ENCODE measurements at places on chromosomes 11 and 22.
A peak's percentile ranks its signal among the peaks of the same experiment; 100 is the strongest.

DNA sequence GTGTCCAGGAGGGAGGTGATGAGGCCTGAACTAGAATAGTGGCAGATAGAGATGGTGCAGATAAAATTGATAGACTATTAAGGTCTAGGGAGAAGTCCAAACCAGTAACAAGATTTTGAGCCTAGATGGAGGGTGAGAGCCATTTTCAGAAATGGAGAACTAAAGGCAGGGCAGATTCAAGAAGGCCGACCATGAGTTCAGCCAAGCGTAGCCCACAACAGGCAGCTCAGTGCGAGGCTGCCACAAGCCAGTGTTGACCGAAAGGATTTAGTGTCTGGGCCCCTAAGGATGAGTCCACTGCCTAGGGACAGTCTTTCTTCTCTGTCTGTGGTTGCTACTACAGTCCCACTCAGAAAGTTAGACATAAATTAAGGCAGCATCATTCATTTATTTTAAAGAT is 51.7 kb downstream of the PPP2R1B start:
- H3K4me3 ChIP-seq: no peak overlapping the region
- H3K4me1 ChIP-seq: no peaks in the 10 kb centered on the region
- no peak overlapping the region for H3K27ac ChIP-seq
- H3K27me3 ChIP-seq: no peaks in the 10 kb centered on the region
- DNase-seq: no peak

DNA sequence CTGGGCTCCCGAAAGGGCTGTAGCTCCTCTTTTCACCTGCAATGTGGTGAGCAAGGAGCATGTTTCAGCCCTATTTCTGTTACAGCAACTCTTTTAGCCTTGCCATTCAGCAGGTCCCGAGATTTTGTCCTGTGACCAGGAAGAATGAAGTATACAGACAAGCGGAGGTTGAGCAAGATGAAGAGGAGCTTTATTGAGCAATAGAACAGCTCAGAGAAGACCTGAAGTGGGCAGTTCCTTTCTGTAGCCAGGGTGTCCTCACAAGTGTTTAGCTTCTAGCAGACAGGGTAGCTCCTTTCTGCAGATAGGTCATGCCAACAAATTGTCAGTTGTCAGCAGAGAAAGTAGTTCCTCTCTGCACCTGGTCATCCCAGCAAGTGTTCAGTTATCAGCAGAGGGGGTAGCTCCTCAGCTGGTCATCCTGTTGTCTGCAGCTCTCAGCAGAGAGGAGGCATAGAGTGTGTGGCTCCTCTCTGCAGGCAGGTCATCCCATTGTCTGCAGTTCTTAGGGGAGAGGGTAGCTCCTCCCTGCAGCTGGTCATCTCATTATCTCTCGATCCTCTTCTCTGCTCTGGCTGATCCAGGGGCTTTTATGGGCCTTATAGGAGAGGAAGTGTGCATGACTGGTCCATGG is 5.4 kb upstream of the OR56A4 start:
- H3K27ac ChIP-seq: no peak overlapping the region
- H3K27me3 ChIP-seq: no peaks in the 10 kb centered on the region
- DNase-seq: no peak
- no peak overlapping the region for H3K4me3 ChIP-seq

GRCh38 chr11:119635776-119636175 is 93.2 kb downstream of the NECTIN1 start:
- H3K27me3 ChIP-seq: no peaks in the 10 kb centered on the region
- no peak overlapping the region for H3K27ac ChIP-seq
- no peaks in the 10 kb centered on the region for H3K36me3 ChIP-seq
- no peak for DNase-seq

GRCh38 chr22:47034076-47034808 is 271.8 kb downstream of the TBC1D22A start:
- no peaks in the 10 kb centered on the region for H3K36me3 ChIP-seq
- H3K27me3 ChIP-seq: no peaks in the 10 kb centered on the region
- no peak overlapping the region for H3K4me3 ChIP-seq
- H3K4me1 ChIP-seq: no peaks in the 10 kb centered on the region
- no peak overlapping the region for H3K27ac ChIP-seq
- DNase-seq: no peak

DNA sequence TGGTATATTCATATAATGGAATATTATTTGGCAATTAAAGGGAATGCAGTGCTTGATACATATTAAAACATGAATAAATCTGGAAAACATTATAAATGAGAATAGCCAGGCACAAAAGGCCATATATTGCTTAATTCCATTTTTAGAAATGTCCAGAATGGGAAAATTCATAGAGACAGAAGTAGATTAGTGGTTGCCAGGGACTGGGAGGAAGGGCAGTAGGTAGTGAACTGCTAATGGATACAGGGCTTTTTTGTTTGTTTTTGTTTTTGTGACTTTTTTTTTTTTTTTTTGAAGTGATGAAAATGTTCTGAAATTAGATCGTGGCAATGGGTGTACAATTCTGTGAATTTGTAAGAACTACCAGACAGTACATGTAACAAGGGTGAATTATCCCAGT is 86.1 kb downstream of the YAP1 start:
- H3K27ac ChIP-seq: no peak overlapping the region
- no peaks in the 10 kb centered on the region for H3K27me3 ChIP-seq
- no peak for DNase-seq
- no peaks in the 10 kb centered on the region for H3K36me3 ChIP-seq
- no peaks in the 10 kb centered on the region for H3K4me1 ChIP-seq

DNA sequence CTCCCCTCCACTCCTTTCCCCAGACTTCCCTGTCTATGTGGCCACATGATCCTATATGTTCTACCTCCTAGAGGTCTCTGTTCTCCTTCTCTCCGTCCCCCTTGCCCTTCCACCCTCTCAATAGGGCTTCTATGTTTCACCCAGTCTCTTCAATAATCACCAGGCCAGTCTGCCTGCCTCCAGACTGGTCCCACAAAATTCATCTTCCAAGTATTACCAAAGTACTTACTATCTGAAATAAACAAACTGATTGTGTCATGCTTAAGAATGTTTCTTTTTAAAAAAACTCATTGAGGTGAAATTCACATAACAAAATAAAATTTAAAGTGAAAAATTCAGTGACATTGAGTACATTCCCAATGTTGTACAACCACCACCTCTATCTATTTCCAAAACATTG is 44.2 kb downstream of the MTNR1B start:
- DNase-seq: no peak
- H3K4me1 ChIP-seq: no peaks in the 10 kb centered on the region

DNA sequence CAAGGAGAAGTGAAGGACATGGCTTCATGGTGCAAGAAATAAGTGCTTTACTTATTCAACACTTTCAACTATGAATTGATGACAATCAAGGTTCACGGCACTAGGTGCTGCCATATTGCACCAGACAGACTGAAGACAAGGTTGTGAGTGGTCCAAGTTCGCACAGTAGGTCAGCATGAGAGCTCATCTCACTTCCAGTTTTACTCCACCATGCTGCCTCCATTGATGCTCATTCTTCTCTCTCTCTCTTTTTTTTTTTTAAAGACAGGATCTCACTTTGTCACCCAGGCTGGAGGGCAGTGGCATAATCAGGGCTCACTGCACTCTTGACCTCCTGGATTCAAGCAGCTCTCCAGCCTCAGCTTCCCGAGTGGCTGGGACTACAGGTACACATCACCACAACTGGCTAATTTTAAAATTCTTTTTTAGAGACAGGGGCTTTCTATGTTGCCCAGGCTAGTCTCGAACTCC is 47.7 kb downstream of the EHF start:
- H3K4me1 ChIP-seq: no peaks in the 10 kb centered on the region
- H3K36me3 ChIP-seq: no peaks in the 10 kb centered on the region
- no peak for DNase-seq
- H3K27ac ChIP-seq: no peak overlapping the region

DNA sequence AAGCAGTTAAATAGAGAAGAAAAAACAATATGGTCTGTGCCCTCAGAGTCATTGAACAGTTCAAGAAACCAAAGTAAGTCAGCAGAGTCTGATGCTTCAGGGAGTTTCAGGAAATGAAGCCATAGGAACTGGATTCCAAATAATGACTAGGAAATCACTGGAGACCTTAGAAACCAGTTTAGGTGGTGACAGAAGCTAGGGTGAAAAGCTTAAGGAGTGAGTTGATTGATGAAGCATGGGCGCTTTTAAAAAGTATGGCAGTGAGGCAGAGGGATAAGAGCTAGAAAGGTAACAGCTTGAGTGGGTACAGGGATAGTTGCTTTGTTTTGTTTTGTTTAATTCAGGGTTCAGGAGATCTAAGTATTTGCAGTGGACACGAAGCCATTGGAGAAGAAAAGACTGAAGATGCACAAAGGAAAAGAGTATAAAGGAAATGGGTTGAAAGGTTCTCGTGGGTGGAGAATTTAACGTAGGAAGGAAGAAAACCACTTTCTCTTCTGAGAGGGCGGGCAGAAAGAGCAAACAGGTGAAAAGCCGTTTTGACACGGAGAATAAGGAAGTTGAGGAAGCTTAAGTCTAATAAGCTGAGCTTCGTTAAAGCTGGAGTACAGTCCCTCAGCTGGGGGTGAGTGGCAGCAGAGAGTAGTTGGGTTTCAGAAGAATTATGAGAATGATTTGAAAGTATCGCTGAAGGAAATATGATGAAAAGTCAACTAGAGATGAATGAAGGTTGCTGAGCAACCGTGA is 14.8 kb downstream of the SGSM3 start:
- H3K36me3 ChIP-seq: no peaks in the 10 kb centered on the region
- H3K4me3 ChIP-seq: peak overlapping the region; percentile 10
- DNase-seq: peak; percentile 66
- H3K4me1 ChIP-seq: peaks cover 51% of the 10 kb centered on the region

- DNase-seq: no peak
- no peaks in the 10 kb centered on the region for H3K4me1 ChIP-seq
- no peak overlapping the region for H3K27ac ChIP-seq
- no peak overlapping the region for H3K4me3 ChIP-seq
- no peaks in the 10 kb centered on the region for H3K36me3 ChIP-seq
- H3K27me3 ChIP-seq: peaks cover 4% of the 10 kb centered on the region
These were observed 10.5 kb downstream of the ROBO4 start for GRCh38 chr11:124886978-124887666.

- no peak overlapping the region for H3K27ac ChIP-seq
- H3K27me3 ChIP-seq: no peaks in the 10 kb centered on the region
- no peaks in the 10 kb centered on the region for H3K36me3 ChIP-seq
- no peak for DNase-seq
- no peak overlapping the region for H3K4me3 ChIP-seq
These were observed 481.8 kb downstream of the ETS1 start for GRCh38 chr11:128105511-128105910.

GRCh38 chr22:29346659-29347058 is 31.2 kb upstream of the RASL10A start:
- H3K27ac ChIP-seq: no peak overlapping the region
- peaks cover 54% of the 10 kb centered on the region for H3K36me3 ChIP-seq
- H3K27me3 ChIP-seq: no peaks in the 10 kb centered on the region
- no peak overlapping the region for H3K4me3 ChIP-seq
- H3K4me1 ChIP-seq: no peaks in the 10 kb centered on the region

GRCh38 chr22:50548921-50549790 is 3.5 kb downstream of the KLHDC7B start:
- H3K27ac ChIP-seq: peak overlapping the region; percentile 54
- H3K4me3 ChIP-seq: peak overlapping the region; percentile 60
- no peak for DNase-seq
- no peaks in the 10 kb centered on the region for H3K27me3 ChIP-seq

GRCh38 chr11:69702239-69702691 is 1.6 kb downstream of the FGF19 start:
- DNase-seq: no peak
- no peak overlapping the region for H3K27ac ChIP-seq
- H3K4me1 ChIP-seq: no peaks in the 10 kb centered on the region
- no peaks in the 10 kb centered on the region for H3K36me3 ChIP-seq
- peaks cover 10% of the 10 kb centered on the region for H3K27me3 ChIP-seq

GRCh38 chr11:101327908-101328307 is 198.3 kb upstream of the PGR start:
- no peaks in the 10 kb centered on the region for H3K4me1 ChIP-seq
- no peaks in the 10 kb centered on the region for H3K27me3 ChIP-seq
- DNase-seq: no peak
- no peak overlapping the region for H3K27ac ChIP-seq

DNA sequence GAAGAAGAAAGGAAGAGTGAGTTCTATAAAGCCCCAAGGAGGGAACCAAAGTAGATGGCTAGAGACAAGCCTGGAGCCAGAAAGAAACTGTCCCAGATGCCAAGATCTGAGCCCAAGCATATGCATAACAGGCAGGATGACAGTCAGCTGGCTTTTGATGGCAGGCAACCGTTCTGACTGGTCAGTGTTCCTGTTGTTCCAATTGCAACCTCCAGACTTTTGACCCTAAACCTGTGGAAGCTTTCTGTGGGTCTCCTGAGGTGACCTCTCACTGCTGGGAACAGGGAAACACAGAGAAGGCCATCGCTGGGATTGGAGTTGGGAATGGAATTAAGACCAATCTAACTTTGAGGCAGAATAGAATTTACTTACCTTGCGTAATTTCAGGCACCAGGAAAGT is 21.6 kb upstream of the NNMT start:
- DNase-seq: no peak
- H3K4me1 ChIP-seq: no peaks in the 10 kb centered on the region
- no peaks in the 10 kb centered on the region for H3K36me3 ChIP-seq
- no peaks in the 10 kb centered on the region for H3K27me3 ChIP-seq
- no peak overlapping the region for H3K4me3 ChIP-seq

- no peak overlapping the region for H3K27ac ChIP-seq
- H3K27me3 ChIP-seq: no peaks in the 10 kb centered on the region
- no peaks in the 10 kb centered on the region for H3K4me1 ChIP-seq
- DNase-seq: no peak
- H3K36me3 ChIP-seq: no peaks in the 10 kb centered on the region
These were observed 98.3 kb downstream of the WNT11 start for GRCh38 chr11:76107971-76108370.

GRCh38 chr11:91308069-91308468 is 916.5 kb upstream of the FAT3 start:
- H3K27ac ChIP-seq: no peak overlapping the region
- H3K4me3 ChIP-seq: no peak overlapping the region
- no peak for DNase-seq
- H3K4me1 ChIP-seq: no peaks in the 10 kb centered on the region
- H3K27me3 ChIP-seq: no peaks in the 10 kb centered on the region
- H3K36me3 ChIP-seq: no peaks in the 10 kb centered on the region

DNA sequence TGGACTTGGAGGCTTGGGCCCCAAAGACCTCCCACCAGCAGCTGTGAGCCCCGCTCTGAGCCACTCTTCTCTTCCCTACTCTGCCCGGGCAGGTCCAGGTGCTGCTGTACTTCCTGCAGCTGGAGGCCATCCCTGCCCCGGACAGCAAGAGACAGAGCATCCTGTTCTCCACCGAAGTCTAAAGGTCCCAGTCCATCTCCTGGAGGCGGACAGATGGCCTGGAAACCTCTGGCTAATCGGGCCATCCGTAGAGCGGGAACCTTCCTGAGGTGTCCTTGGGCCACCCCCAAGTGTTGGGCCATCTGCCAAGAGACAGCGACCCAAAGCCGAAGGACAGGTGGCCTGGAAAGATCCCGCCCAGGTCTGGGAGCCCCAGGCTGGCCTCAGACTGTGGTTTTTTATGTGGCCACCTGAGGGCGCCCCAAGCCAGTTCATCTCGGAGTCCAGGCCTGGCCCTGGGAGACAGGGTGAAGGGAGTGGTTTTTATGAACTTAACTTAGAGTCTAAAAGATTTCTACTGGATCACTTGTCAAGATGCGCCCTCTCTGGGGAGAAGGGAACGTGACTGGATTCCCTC is 135.1 kb downstream of the BCR start:
- DNase-seq: peak; percentile 13
- H3K4me1 ChIP-seq: no peaks in the 10 kb centered on the region
- H3K4me3 ChIP-seq: no peak overlapping the region

- no peak overlapping the region for H3K4me3 ChIP-seq
- peaks cover 8% of the 10 kb centered on the region for H3K4me1 ChIP-seq
- no peaks in the 10 kb centered on the region for H3K27me3 ChIP-seq
These were observed 28.0 kb upstream of the L3MBTL2 start for GRCh38 chr22:41177040-41177621.

All from CD8-positive, alpha-beta memory T cell (primary cell).